Activated T-cell treated with anti-CD3 and anti-CD28 coated beads for 24 hours (primary cell): ENCODE measurements at places on chromosomes 3 and 15.

DNA sequence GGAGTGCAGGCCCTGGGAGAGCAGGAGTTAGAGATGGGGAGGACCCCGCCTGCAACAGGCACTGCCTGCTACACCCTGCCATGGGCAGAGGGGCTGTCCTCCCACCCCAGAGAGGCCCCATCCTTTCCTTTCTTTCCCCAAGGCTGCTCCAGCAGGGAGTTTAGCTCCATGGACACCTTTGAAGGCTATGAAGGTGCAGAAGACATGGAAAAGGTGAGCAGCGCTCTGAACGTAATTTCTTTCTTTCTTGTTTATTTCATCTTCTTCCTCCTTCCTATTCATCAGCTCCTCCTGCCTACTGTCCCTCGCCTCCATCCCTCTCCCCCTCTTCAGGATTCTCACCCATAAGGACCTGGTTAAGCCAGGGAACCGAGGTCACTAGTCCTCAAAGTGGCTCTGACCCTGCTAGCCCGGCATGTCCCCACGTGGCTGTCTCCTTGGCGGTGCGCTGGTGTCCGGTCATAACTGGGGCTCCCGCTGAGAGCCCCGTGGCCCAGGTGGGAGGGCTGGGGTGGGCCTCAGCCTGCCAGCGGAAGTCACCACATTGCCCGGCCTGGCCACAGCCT, 16.0 kb upstream of the ADIPOQ start:
- DNase-seq: no peak

- DNase-seq: no peak
Measured at GRCh38 chr15:76206325-76206976, 104.8 kb downstream of the ETFA start.

DNA sequence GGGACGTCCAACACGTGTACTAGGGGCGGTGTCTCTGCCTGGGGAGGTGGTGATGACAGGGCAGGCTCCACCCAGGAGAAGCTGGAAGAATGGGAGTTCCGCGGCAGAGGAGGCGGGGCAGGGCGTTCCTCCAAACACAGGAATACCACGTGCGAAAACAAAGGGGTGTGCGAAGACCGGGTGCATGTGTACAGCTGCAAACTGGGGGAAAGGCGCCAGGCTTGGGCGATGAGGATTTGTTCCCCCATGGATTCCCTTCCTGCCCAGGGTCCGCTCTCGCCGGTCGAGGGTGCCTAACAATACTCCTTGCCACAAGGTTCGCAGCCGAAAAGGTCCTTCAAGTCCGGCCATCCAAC, 500 bp upstream of the ZSCAN2 start:
- DNase-seq: peak; percentile 51

DNA sequence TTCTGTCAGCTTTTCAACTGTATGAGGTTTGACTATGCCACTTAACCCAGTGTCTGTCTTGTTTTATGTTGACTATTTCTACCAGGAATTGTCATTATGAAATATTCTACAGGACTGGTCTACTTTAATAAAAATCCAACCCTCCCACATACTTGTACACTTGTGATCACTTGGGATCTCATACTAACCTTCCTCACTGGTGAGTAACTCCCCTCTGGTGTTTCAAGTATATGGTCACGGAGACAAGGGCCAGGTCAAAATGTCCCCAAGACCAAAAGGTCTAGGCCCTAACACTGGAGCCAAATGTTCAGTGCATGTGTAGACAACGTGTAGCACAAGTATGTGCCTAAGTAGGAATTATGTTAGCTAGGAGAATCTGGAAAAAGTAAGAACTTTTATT, 122.7 kb upstream of the TJP1 start:
- no peak for DNase-seq

DNA sequence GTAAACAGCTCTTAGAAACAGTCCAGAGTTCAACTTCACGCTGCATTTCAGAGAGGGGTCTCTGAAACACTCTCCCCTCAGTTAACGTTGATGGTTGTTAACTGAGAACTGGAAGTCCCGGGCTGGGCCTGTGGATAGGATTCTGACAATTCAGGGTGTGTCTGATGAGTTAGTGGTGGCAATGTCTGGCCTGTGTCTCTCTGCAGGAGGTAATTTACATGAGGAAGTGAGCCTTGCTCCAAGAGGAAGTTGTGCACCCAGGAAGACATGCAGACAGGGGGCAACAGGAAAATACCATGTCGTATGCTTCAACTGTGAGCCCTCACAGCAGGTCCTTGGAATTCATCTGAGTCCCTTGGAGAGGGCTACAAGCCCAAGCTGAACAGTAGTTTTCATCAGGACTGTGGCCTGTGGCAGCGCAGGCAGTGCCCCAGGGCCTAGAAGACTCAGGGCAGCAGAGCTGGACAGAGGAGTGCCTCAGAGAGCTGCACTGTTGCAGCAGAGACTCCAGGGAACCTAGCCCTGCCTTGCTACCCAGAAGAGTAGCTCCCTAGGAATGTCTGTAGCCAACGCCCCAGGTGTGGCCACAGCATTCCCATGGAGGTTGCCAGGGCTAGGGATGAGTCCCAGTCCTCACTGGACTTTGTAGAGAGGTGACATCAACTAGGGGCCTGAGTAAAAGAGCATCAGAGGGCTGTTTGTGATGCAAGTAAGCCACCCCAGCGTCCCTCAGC, 104.6 kb upstream of the SELENOK start:
- DNase-seq: no peak

DNA sequence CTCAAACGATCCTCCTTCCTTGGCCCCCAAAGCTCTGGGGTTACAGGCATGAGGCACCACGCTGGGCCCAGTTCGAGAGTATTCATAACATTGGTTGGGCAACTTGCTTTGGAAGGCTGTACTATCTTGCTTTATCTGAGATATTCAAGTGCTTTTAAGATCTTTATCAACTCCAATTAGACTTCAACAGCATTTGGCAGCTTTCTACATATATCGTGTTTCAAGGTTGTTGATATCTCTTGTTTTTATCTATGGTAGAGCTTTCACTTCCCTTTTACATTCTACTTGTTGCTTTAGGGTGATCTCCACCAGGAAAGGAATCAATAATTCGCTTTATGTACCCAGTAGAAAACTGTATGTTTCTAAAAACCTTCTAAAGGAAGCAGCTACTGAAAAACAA, 395.3 kb downstream of the IL5RA start:
- no peak for DNase-seq

DNA sequence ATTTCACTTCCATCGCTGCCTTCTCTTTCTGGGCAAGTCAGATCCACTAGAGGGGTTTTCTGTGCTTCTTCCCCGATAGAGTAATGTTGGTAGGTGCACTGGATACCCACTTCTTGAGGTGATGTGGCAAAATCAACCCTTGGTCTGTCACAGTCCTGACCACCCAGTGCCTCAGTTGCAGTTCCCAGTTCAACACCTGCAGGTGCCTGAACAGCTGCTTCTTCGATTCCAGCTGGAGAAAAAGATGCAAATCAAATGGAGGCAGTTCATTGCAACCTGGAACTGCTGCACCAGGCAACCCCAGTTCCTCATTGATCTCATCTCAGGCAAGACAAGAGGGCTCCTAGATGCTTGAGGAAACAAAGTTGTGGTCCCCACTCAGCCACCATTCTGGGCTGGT, 186.6 kb downstream of the UBE2E2 start:
- DNase-seq: no peak

DNA sequence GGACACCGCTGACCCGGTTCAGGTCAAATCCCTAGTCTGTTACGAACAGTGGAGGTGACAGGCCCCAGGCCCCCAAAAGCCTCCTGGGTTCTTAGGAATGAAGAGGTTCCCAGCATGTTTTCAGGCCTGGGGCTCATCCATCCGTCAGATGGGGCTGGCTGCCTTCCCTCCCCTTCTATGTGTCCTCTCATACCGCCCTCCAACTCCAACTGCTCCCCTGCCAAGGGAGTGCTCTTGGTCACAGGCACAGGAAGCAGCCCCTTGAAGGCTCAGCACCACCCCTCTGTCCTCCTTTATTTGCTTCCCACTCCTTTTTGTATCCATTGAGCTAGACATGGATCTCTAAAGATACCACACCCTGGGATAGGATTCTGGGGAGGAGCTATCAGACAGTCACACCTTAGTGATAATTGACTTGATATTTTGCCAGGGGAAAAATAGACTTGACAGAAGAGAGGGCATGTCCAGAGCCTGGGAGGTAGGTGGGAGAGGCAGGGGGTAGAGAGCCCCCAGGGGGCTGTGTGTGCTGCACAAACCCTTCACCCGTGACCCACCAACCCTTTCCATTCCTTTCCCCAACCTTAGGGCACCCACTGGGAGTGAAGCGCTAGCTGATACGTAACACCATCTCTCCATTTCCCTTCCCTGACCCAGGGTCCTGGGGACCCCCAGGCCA, 10.7 kb upstream of the CSPG4 start:
- no peak for DNase-seq

- no peak for DNase-seq
Measured at GRCh38 chr3:139586420-139587017, 47.0 kb upstream of the RBP1 start.

- no peak for DNase-seq
Measured at GRCh38 chr15:45101749-45102148, 12.2 kb downstream of the DUOX2 start.

- DNase-seq: no peak
Measured at GRCh38 chr3:152259468-152259867, 9.3 kb upstream of the MBNL1 start.
